ENCODE measurements at places on chromosomes 7 and 10.
A peak's percentile ranks its signal among the peaks of the same experiment; 100 is the strongest.

GRCh38 chr7:72403458-72404076, 8.6 kb downstream of the CALN1 start:
- no peak for DNase-seq

- no peak for DNase-seq
Measured at GRCh38 chr7:150845421-150845861, 6.9 kb upstream of the AOC1 start.

GRCh38 chr7:113141803-113142202, 23.4 kb upstream of the SMIM30 start:
- DNase-seq, result no peak

DNA sequence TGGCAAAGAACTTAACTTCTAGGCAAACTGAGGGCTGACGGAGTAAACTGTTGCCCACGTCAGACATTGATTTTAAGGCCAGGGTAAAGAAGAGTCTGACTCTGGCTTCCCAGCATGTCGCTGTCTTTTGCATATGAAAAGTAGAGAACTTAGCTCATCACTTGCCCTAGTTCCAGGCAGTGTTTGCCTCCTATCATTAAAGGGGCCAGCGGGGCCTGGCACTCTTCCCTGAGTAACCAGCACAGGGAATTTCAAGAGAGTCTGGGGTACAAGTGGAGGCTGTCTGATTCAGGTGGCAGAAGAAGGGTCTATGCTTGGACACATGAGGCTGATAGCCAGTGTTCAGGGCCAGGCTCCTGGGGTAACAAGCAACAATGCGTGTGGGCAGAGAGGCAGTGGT, 4.8 kb downstream of the DENND2A start:
- DNase-seq, result no peak

DNA sequence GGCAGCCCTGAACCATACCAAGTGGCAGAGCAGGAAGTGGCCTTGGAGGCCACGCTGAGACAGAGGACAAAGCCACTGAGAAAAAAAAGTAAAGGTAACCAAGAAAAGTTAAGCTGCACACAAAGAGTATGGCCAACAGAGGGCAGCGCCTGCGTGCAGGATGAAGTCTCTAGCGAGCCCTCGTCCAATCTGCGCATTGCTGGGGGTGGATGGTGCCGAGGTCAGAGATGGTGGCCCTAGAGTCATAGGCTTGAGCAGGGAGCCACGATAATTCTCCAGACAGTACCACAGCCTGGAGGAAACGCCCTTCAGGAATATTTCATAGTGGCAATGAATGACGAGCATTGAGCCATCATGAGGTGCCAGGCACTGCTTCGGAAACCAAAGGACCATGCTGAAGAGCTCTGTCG, 9.7 kb downstream of the ATP6V0E2 start:
- peak; percentile 27 for DNase-seq

GRCh38 chr7:101164071-101164840, 1.1 kb downstream of the VGF start:
- DNase-seq, result no peak

DNA sequence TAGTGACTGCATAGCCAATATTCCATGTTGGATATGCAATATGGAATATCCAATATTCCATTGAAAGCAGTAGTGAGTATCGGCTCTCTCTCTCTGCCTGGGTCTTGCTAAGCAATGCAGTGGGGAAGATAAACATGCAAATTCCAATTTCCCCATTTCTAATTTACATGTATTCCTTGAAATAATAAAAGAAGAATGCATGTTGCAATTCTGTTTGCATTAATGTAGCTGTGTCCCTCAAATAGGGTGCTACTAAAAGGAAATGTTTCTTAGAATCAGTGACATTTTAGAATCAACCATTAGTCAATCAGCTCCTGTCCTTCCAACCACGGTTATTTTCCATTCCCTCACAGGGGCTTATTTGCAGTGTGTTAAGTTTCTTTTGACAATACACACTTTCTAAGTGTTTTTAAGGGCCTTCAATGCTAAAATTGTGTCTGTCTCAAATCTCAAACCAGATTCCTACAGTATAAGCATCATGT, 46.7 kb downstream of the AFAP1L2 start:
- no peak for DNase-seq

DNA sequence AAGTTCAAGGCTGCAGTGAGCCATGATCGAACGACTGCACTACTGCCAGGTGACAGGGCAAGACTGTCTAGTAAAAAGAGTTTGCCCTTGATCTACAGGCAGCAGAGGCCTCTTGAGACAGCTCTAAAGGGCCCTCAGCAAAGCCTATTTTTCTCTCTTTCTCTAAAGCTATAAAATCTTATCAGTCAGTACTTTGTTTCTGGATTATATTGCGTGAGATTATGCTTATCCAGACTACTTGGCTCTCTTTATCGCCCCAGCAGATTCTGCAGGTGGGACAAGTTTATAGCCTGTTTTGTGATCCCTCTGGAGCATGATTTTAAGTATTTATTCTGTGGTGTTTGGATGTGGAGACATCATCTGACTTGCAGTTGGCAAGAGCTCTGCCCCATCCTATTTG, 2.7 kb downstream of the RPP38 start:
- no peak for DNase-seq

GRCh38 chr10:99143011-99143410, 92.6 kb downstream of the HPSE2 start:
- no peak for DNase-seq

DNA sequence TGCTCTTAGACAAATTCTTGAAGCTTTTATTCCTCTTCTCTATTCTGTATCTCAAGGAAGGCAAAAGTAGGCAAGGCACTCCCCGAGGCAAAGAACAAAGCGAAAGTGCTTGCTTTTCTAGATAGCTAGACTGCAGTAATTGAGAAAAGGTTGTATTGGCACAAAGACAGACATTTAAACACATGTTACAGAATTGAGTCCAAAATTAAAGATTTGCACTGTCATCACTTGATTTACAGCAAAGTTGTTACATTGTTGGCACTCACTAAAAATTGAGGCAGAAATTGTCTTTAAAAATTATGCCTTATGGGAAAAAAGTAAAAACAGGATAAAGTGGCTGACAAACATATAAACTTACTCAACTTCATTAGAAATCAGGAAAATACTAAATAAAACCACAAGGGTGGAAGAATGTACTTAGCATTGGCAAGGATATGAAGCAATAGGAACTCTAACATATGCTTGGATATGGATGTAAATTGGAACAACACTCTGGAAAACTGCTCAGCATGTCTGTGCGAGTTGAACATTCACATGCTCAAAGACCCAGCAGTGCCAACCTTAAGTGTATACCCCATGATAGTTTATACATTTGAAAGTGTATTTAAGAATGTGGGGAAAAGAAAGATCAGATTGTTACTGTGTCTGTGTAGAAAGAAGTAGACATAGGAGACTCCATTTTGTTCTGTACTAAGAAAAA, 491.3 kb downstream of the GLRX3 start:
- DNase-seq, result no peak

Measured in NCI-H748 treated with DMSO at 0.1 percent for 48 hours (cell line).